Hematopoietic multipotent progenitor cell treated with erythropoietin and hydrocortisone succinate and interleukin-3 and kit ligand, for 15 days (in vitro differentiated cells): ENCODE measurements at places on chromosomes 5 and 9.

DNA sequence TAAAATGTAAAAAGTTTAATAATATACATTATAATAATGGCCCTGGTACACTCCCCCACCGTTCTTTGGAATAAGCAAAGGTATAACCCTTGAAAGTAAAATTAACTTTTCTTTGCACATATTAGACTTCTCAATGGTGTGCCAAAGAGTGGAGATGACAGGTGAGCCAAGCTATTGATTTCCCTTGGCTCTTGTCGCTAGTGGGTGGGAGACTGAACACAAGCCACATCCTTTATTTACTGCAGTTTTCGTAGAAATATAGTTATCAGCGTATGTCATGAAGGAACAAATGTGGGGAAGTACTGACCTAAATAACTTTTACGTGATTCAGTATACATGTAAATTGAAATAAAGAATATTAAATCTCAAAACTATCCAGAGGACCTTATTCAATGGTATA is 549.3 kb downstream of the RAB3C start:
- DNase-seq = no peak

DNA sequence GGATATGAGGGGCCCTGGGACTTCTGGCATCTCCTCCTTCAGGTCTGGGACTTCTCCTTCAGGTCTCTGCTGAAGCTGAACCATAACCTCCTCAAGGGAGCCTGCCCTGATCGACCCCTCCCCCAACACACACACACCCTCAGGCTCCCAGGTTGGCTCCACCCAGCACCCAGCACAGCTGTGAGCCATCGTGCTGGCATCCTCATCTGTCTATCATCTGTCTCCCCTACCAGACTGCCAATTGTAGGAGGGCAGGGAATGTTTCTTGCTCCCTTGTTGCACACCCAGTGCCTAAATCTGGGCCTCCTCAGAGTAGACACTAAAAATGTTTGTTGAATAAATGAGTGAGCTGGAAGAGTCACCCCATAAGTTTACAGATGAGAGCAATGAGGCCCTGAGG is 71.4 kb downstream of the LRSAM1 start:
- no peak for DNase-seq

DNA sequence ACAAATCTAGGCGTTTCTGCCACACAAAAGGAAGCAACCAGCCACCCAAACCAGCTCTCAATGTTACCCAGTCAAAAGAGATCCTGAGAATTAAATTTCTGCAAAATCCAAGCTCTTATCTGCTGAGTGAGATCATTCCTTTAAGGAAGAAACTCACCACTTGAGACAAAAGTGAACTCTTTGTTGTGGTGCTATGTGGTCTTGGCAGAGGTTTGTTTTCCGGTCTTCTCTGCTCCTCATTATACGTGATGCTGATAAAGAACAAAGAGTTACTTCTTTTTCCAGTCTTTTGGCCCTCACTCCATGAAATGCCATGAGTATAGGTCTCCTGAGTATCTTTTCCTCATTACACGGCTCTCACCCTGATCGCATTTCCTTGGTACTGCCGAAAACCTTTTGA is 82.1 kb downstream of the PRKACG start:
- DNase-seq = no peak

DNA sequence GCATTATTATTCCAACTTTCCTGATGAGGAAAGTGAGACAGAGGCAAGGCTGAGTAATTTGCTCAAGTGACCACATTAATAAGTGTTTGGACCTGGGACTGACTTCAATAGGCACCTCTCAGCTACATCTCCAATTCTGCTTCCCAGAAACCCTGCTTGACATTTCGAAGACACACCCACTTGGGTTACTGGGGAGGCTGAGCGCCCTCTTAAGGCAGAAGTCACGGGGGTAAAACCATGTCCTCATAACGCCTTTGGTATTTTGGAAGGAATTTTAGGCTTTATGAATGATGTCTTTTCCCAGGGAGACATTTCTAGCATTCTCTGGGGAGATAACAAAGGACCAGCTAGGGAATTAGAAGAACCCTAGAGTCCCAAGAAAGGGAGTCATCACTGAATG is 53.3 kb downstream of the TRPC7 start:
- no peak for DNase-seq

DNA sequence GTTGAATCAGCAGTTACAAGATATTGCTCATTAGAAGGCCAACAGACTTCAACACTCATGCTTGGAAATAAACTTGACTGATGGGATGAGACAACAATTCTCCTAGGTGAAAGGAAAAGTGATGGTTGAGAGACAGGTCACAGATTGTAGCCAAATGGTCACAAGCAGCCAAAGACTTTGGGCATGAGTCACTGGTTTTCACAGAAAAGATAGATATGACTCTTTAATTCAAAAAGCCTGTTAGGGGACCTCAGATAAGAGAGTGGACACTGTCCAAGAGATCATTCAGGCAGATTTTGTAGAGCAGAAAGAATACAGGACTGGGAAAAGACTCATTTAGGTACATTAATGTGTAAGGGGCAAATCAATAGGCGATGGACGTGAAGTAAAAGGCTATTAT is 982.5 kb downstream of the MAT2B start:
- DNase-seq = no peak
